Stimulated activated CD4-positive, alpha-beta T cell treated with anti-CD3 and anti-CD28 coated beads, TNF-alpha, amount 100 ng/mL, for 4 hours (primary cell): ENCODE measurements at places on chromosomes 1 and 21.

- DNase-seq: no peak
Measured at GRCh38 chr1:35499652-35500176, 57.5 kb downstream of the KIAA0319L start.

DNA sequence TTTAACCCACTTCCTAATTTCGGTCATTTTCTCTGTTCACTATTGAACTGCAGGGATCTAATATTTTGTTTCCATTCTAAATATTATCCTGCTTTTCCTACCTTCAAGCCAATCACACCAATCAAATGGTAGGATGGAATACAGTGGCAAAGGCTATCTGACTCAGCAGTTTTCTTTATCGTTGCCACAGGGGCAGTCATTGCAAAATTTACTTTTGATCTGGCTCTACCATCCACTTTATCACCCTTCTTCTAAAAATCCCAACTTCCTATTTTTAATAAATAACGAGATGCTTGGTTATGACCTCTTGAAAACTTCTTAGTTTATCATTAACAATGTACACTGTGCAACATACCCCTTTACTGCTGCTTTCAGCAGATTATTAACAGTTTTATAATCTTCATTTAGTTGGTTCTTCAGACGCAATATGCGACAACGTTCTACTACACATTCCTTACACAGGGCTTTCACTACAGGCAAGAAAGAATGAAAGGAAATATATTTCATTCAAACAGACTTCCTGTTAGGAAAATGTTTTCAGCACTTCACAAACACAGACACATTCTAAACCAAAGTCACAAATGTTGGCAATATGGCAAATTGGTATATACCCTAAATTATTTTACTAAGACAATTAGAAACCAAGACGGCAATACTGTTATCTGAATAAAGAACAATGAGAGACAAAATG is 52.3 kb upstream of the RAP1GAP start:
- DNase-seq: no peak

- no peak for DNase-seq
Measured at GRCh38 chr1:24266398-24266941, 52.7 kb upstream of the GRHL3 start.

GRCh38 chr1:165828103-165828668 is 772 bp downstream of the UCK2 start:
- peak; percentile 3 for DNase-seq

- DNase-seq: no peak
Measured at GRCh38 chr21:25807191-25807590, 72.4 kb downstream of the GABPA start.

- DNase-seq: no peak
Measured at GRCh38 chr1:223401873-223402789, 8.9 kb downstream of the CCDC185 start.

DNA sequence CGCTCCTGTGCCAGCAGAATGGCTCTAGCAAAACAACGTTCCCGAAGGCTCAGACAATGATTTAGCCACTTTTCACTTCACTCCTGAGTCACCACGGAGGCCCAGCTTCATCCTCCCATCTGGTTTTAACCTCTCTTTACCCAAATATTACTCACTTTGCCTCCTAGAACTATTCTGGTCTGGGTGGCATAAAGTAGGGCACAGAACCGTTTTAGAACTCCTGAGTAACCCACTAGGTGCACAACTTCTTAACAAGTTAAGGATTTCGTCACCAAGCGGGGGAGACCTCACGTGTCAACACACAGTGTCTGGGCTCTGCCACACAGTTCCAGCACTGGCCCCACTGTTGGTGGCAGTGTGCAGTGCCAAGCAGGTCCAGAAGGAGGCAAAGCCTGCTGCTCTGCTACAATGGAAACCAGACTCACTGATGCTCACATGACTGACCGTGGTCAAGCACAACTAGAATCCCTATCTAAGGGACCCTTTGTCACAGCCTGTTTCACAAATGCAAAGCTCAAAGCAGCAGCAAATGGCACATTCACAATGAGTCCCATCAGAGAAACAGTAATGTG is 121.7 kb downstream of the SIPA1L2 start:
- DNase-seq: no peak

DNA sequence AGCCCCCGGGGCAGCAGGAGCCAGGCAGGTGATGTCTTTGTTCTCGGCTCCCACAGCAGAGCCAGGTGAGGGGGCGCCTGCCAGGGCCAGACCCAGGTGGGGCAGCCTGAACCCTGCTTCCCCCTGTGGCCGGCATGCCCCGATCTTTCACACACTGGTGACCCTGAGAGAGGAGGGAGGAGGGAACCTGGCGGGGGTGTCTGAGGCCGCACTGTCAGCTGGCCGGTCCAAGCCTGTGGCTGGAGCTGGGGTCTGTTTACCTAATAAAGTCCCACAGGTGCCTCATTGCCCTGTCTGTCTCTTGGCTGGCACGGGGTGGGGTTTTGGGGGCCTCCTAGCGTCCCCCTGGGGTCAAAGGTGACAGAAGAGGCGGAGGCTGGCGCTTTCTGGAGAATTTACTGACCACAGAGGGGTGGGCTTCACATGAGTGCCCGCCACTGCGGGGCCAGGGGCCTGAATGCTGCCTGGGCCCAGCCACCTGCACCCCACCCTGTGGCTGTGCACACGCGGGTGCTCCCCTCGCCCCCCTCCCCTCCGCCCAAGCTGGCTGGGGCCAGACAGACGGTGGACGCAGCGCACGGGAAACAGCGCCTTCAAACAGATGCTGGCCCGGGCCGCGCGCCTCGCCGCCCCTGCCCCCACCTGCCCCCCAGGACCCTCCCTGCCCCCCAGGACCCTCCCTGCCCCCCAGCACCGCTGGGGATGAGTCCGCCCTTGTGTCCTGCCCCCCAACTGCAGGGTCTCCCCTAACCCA is 5.8 kb downstream of the TMEM240 start:
- DNase-seq: no peak

DNA sequence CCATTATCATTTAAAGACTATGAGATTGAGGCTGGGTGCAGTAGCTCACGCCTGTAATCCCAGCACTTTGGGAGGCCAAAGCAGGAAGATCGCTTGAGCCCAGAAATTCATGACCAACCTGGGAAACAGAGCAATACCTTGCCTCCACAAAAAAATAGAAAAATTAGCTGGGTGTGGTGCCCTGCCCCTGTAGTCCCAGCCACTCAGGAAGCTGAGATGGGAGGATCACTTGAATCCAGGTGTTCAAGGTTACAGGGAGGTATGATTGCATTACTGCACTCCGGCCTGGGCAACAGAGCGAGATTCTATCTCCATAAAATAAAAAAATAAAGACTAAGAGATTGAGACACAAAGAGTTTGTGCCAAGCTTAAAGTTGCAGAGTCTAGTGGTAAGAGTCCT is 537.0 kb downstream of the DPYD start:
- no peak for DNase-seq

GRCh38 chr1:8847990-8848389 is 30.5 kb downstream of the ENO1 start:
- DNase-seq: no peak

DNA sequence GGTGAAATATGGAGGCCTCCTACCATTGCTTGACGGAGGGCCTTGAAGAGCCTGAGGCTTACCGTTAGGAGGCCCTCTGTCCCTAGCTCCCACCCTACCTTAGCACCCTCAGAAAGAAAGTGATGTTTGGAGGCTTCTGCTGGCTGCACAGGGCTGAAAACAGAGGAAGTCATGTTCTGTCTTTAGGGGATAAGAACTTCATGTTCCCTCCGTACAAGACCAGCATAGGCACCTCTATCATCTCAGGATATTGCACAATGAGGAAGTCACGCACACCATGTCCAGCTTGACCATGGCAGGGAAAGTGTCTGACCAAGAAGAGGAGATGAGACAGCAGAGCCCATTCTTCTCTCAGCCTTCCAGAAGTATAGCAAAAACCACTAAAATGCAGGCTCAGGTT is 13.8 kb downstream of the ADORA3 start:
- DNase-seq: no peak

GRCh38 chr1:70286453-70286852 is 65.3 kb downstream of the SRSF11 start:
- DNase-seq: no peak

GRCh38 chr1:177597393-177597792 is 372.5 kb downstream of the SEC16B start:
- no peak for DNase-seq

GRCh38 chr1:85417017-85417416 is 47.9 kb downstream of the DDAH1 start:
- DNase-seq: no peak

- no peak for DNase-seq
Measured at GRCh38 chr1:13622446-13622845, 38.8 kb downstream of the PDPN start.

GRCh38 chr1:100130552-100131077 is 2.1 kb downstream of the SASS6 start:
- no peak for DNase-seq

- DNase-seq: no peak
Measured at GRCh38 chr1:8206391-8206790, 111.5 kb upstream of the SLC45A1 start.

- DNase-seq: no peak
Measured at GRCh38 chr1:182408435-182409075, 8.1 kb upstream of the TEDDM1 start.

GRCh38 chr1:221449801-221450470 is 292.0 kb downstream of the DUSP10 start:
- DNase-seq: no peak

- no peak for DNase-seq
Measured at GRCh38 chr1:15728937-15729657, 7.0 kb upstream of the SLC25A34 start.

DNA sequence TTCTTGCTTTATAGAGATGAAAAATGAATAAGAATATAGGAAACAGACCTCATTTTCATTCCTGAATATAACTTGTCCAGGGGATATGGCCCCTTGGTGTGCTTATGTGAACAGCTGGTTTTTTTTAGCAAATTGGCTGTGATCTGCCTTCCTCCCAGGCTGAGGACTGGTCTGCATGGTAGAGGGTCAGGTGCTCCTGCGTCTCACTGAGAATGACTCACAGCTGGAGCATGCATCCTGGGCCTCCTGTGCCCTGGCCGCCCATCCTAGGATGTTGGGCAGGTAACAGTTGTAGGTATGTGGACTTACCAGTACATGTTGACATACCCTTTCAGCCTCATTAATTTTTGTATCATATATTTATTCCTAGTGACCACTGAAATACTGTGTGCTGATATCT is 29.8 kb downstream of the AGT start:
- DNase-seq: no peak
